ENCODE measurements at places on chromosomes 7 and 10.

- DNase-seq = no peak
Measured at GRCh38 chr7:112708236-112708635, 82.0 kb downstream of the TMEM168 start.

DNA sequence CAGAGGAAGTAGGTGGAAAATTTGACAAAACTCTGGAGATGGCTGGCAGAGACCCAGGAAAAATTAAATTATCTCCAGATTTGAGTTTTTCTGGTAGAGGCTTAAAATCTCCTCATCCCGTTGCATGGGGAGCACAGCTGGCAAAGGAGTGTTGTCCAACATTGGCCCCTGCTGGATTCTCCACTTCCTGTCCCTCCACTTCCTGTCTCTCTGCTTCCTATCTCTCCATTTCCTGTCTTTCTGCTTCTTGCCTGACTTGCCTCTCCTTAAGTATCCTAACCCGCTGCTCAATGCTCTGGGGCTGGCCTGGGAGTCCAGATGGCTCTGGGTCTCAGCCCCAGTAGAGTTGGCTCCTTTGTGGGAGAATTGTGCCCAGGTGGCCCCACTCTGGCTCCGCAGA lies 65.8 kb upstream of the EMX2 start:
- DNase-seq = no peak

- DNase-seq = no peak
Measured at GRCh38 chr7:79734181-79734580, 280.7 kb upstream of the MAGI2 start.

DNA sequence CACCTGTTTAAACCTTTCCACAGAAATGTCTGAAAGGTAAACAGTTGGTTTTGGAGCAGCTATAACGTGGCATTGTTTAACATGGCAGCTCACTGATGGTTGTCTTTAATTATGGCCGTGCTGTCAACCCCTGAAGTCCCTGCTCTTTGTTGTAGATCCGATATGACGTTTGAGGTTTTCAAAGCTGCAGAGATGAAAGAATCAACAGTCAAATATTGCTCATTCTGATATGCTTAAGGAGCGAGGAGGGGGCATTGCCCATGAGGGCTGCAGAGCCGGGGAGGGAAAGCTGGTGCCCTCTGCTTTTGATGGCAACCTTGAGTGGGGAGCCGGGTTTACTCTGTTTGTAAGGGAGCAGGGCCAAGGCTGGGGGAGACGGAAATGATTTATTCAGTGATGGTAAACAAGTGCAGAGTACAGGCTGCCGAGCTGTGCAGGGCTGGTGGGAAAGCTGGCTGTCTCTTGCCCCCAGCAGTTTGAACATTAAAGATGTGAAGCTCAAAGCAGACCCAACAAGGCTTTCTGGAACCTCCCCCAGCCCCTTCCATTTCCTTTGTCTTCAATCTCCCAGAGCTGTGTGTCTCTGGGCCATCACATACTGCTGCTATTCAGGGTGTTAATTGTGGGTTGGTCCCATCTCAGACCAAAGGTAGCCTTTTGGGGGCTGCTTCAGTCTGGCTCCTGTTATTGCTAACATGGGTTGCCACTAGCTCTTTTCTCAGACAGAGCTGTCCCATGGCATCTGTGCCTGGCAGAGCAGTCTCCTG lies 345.5 kb downstream of the LRMDA start:
- DNase-seq = no peak

- no peak for DNase-seq
Measured at GRCh38 chr7:126716321-126716720, 536.4 kb downstream of the GRM8 start.

DNA sequence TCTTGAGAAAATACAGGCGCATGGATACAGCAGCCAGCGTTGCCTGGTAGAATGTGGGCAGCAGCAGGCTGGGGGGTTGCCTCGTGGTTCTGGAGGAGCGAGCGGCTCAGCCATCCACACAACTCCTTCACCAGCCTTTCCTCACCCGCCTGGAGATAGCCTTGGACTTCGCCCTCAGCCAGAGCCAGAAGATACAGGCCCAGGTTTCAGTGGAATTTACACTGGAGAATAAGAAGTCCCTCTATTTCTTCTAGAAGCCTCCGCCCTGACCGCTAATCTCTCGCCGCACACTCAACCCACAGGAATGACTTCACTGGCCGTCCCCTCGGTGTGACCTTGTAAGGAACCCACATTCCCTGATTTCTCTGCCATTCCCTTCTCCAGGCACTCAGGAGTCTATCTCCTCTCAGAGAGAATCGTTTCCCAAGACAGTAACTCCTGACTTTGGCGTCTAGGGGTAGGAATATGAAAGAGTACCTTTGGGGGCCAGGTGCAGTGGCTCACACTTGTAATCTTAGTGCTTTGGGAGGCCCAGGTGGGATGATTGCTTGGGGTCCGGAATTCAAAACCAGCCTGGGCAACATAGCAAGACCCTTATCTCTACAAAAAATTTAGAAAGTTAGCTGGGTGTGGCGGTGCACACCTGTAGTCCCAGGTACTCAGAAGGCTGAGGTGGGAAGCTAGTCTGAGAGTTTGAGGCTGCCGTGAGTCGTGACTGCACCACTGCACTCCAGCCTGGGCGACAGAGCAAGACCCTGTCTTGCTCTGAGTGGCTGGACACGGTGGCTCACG lies 52.0 kb upstream of the ECHDC3 start:
- DNase-seq = no peak

- DNase-seq = peak; percentile 28
Measured at GRCh38 chr10:49115015-49115795, at the start of gene VSTM4. Gene VSTM4, minus strand, starts transcription at chr10:49115522. Its CDS starts 37 bp downstream, at chr10:49115485.

GRCh38 chr10:52314822-52315552 lies 906 bp downstream of the DKK1 start:
- no peak for DNase-seq

- no peak for DNase-seq
Measured at GRCh38 chr10:78672918-78673317, 395.8 kb upstream of the ZMIZ1 start.

GRCh38 chr7:108452707-108453106 lies 3.5 kb downstream of the NRCAM start:
- no peak for DNase-seq

- no peak for DNase-seq
Measured at GRCh38 chr10:32348297-32349198, 1.6 kb upstream of the EPC1 start.

Data from nucleus accumbens (tissue), 56 donors.